Fibroblast of skin of right biceps (primary cell): ENCODE measurements at places on chromosomes 16 and 17.

DNA sequence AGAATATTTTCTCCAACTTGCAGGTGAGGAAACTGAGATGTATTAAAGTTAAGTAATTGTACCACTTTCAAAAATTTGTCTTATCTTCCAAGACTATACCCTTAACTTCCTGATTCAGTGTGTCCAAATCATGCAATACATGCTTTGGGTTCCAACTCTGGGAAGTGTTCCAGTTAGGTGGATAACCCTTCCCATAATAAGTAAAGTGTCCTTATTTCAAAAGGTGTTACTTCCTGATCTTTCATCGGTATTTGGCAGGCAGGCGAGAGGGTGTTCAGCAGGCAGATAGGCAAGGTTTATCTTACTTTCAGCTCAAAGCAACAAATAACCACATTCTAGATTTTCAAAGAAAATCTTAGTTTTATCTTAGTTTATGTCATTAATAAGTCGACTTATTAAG is 46.3 kb upstream of the ARHGAP44 start:
- no peak for DNase-seq

DNA sequence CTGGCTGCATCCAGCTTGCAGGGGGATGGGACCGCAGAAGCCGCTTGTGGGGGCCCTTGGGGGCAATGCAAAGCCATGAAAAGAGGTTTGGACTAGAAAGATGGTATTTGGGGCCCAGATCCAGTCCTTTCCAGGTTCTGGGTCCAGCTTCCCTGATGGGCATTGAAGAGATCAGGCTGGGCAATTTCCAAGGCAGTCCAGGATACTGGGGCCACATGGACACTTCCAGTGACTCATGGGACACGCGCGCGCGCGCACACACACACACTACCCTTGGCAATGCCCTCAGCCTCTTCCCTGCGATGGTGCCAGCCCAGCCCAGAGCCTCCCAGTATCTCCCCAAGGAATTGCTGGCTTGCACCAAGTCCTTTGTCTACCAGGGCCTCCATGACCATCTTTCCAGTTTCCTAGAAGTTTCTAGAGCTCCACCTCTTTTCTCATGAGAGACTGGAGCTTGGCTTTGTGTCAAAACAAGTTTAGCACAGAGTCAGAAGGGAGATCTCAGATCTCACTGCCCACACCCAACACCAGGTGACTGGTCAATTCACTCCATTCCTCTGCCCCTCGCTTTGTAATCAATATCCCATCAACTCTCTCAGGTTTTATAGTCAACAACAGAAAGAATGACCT is 44.3 kb downstream of the WNT3 start:
- DNase-seq = no peak

DNA sequence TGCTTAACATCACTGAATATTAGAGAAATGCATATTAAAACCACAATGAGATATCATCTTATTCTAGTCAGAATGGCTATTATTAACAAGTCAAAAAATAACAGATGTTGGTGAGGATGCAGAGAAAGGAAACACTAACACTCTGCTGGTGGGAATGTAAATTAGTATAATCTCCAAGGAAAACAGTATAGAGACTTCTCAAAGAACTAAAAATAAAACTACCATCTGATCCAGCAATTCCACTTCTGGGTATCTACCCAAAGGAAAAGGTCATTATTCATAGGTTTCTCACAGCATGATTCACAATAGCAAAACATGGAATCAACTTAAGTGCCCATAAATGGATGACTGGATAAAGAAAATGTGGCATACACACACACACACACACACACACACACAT is 166.4 kb downstream of the CEP112 start:
- peak; percentile 1 for DNase-seq

DNA sequence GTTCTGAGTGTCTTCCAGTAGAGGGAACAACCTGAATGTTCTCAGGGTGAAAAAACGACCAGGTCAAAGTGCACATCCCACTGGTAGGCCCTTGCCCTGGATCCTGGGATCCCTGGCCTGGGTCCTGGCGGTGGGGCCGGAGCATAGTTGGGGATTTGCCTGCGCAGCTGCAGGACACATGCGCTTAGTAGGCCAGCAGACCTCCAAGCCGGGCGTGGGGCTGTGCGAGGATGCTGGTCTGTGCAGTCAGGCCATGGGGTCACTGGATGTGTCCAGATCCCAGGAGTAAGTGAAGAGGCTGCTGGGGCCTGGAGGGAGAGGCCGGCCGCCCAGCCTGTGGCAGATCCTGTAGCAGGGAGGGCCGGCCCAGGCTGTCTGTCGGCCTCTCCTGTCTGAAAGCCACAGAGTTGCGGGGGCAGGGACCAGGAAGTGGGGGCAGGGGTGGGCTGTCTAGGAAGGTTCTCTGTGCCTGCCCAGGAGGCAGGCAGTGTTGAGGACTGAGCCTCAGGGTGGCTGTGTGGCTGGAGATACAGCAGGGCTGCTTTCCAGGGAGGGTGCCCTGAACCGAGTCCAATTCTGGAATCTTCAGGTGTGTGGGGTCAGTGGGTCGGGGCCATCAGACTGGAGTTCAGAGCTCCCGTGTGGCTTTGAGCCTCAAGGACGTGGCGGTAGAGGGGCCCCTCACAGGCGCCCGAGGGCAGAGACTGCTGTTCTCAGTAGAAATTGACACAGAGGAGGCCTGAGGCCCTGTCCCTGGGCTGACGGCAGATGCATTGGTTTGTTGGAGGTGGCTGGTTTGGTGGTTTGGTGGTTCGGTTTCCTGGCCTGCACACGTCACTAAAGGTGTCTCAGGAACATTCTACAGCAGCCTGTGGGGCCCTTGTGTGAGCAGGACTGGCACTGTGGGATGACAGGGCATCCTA is 17.2 kb upstream of the NUDT16L1 start:
- DNase-seq = no peak

DNA sequence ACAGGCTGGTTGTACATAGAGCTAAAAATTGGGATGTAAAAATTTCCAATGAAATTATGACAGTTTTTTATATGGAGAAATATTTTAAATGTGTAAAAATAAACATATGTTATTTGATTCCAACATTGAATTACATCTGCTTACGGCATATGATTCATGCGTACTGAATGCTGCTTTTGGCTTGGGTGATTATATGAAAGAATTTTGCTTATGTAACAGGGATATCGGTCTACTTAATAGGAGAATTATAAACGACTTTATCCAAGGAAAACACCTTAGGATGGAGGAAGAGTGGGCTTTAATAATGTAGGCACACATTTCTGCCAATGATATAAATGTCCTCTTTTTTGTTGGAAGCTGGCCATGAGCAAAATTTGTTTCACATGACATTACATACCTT is 197.3 kb upstream of the GOT2 start:
- peak; percentile 37 for DNase-seq

DNA sequence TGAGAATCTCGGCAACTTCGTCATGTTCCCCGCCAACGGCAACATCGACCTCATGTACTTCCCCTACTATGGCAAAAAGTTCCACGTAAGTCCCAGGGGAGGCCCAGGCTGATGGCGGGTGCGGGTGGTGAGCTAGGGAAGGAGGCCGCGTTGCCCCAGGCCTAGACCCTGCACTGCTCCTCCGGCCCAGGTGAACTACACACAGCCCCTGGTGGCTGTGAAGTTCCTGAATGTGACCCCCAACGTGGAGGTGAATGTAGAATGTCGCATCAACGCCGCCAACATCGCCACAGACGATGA is 4.8 kb downstream of the ATP1B2 start:
- DNase-seq = no peak

GRCh38 chr16:77780378-77780837 is 8.0 kb upstream of the VAT1L start:
- peak; percentile 96 for DNase-seq

DNA sequence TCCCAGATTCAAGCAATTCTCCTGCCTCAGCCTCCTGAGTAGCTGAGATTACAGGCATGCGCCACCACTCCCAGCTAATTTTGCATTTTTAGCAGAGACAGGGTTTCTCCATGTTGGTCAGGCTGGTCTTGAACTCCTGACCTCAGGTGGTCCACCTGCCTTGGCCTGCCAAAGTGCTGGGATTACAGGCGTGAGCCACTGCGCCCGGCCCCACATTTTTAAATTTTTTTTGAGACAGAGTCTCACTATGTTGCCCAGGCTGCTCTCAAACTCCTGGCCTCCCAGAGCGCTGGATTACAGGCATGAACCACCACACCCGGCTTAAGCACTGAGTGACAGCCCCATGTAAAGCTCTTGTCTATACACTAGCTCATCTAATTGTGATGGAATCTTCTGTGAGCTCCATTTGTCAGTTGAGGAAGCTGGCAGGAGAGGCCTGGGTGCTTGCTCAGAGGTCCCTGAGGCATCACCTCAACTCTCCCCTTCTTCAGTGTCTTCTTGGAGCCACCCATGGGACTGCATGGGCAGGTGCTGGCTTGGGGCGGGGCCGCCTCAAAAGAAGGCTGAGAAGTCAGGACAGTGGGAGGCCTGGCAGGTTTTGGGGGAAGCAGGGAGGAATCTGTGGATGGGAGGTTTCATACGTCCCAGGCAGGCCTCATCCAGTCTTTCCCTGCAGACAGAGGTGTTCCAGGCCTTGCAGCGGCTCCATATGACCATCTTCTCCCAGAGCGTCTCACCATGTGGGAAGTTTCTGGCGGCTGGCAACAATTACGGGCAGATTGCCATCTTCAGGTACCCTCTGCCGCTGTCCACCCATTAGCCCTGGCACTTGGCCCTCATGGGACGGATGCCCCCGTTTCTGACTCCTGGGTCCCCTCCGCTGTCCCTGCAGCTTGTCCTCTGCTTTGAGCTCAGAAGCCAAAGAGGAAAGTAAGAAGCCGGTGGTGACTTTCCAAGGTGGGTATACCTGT is 1.5 kb downstream of the THOC6 start:
- no peak for DNase-seq

GRCh38 chr16:69188236-69188549 is 1.2 kb downstream of the SNTB2 start:
- no peak for DNase-seq

- DNase-seq = peak; percentile 53
Observed at GRCh38 chr16:30948667-30949649, at the start of gene ORAI3. ORAI3 (plus strand) TSS chr16:30949068; CDS start chr16:30949290, 222 bp downstream.

- DNase-seq = no peak
Observed at GRCh38 chr17:69809331-69809730, 265.7 kb upstream of the KCNJ16 start.

DNA sequence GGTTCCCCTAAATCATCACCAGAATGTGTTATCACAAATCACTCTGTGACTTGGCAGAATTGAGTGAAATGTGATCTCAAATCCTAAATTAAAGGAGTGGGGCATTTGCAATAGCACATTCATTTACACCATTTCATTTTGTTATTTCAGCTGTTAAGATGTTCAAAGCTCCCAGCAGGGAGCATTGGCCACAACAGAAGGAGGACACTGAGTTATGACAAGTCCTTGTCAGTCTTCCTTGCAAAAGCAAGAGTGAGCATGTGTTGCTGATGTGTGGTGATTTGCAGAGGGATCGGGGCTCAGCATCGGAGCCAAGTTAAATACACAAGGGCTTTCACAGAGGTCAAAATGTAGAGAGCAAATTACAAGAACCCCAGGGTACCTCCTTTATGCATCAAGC is 372.2 kb upstream of the CDH5 start:
- peak; percentile 52 for DNase-seq

DNA sequence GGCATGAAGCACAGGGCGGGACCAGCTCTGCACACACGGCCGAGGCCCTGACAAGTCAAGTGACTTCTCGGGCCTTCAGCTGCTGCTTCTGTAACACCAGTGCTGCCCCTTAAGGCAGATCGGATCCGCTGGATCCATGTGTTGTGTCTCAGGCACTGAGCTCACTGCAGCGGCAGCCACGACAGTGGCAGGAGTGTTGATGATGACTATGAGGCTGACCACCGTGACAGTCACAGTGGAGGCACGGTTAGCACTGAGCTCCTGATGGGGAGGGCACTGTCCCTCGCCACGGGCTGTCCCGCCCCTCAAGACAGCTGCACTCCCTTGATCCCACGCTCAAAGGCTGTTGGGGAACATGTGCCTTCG is 29.4 kb downstream of the PEMT start:
- DNase-seq = no peak

- DNase-seq = no peak
Observed at GRCh38 chr17:59277031-59277430, 54.4 kb upstream of the YPEL2 start.

GRCh38 chr17:78475211-78475610 is 96.8 kb downstream of the PGS1 start:
- DNase-seq = no peak

- DNase-seq = peak; percentile 4
Observed at GRCh38 chr16:80447241-80447640, 93.6 kb upstream of the DYNLRB2 start.

GRCh38 chr17:28811651-28812090 is 30.9 kb downstream of the FAM222B start:
- peak; percentile 25 for DNase-seq

GRCh38 chr17:57988301-57989250 is 522 bp upstream of the VEZF1 start:
- peak; percentile 75 for DNase-seq

GRCh38 chr16:50612849-50613198 is 64.6 kb downstream of the NKD1 start:
- DNase-seq = no peak

- DNase-seq = peak; percentile 60
Observed at GRCh38 chr16:58732545-58733247, 1.4 kb downstream of the GOT2 start.

DNA sequence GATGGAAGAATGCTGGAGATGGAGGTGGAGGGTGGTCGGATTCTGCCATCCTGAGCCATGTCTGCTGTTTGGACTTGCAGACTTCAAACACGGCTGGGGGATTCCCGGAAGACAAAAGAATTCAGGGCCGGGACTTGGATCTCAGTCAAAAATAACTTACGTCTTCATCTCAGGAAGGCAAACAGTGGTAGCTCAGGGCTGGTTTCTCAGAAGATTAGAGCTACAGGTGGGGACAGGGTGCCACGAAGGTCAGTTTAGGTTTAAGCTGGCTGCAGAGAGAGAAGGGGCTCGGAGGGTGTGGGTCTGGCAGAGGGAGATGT is 4.3 kb upstream of the RHBDL3 start:
- DNase-seq = no peak

GRCh38 chr17:17127730-17128291 is 78.3 kb downstream of the PLD6 start:
- DNase-seq = no peak

GRCh38 chr17:75308732-75309629 is 19.7 kb upstream of the SLC25A19 start:
- no peak for DNase-seq

DNA sequence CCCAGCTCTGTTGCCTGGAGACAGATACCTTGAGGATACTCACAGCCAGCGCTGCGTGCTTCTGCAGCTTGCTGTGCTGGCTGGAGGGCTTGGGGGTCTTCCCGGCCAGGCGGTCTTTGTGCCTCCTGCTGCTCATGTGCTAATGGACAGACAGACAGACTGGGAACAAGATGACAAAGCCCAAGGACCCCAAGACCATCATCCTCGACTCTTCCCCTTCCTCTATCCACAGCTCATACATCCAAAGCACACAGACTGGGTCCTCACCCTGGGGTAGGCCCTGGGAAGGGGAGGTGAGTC is 7.7 kb downstream of the NKIRAS2 start:
- DNase-seq = no peak
